ENCODE measurements at places on chromosomes 5 and 9.

DNA sequence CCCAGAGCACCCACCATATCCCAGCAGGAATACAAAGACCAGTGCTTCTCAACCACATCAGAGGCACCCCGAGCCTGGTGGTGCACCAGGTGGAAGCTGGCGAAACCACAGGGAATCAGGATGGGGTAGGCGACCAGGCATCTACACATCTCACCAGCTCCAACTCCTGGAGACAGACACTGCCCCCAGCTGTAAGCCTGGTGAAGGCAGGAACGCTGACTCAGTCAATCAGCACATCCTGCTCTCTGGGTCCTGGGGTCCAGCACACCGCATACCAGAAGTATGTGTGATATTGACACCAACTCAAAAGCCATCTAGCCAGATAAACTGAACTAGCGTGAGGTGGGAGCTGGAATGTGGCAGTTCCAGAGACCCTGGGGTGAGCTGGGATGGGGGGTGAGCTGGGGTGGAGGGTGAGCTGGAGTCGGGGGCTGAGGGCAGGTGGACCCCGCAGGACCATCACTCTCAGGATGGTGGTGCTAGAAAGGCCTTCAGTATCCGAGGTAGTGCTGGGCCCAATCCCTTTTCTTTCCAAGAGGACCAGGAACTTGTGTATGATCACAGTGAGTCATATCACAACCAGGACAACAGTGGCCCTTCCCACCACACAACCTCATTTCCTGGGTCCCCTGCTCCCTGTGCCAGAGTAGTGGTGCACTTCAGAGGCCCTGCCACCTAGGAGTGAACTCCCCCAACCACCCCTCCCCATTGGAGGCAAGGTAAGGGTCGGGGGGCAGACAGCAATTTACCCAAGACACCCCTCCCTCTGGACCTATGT, 2.5 kb downstream of the DBN1 start:
- DNase-seq: no peak

GRCh38 chr5:131950706-131951105, 5.2 kb upstream of the MEIKIN start:
- DNase-seq: no peak

DNA sequence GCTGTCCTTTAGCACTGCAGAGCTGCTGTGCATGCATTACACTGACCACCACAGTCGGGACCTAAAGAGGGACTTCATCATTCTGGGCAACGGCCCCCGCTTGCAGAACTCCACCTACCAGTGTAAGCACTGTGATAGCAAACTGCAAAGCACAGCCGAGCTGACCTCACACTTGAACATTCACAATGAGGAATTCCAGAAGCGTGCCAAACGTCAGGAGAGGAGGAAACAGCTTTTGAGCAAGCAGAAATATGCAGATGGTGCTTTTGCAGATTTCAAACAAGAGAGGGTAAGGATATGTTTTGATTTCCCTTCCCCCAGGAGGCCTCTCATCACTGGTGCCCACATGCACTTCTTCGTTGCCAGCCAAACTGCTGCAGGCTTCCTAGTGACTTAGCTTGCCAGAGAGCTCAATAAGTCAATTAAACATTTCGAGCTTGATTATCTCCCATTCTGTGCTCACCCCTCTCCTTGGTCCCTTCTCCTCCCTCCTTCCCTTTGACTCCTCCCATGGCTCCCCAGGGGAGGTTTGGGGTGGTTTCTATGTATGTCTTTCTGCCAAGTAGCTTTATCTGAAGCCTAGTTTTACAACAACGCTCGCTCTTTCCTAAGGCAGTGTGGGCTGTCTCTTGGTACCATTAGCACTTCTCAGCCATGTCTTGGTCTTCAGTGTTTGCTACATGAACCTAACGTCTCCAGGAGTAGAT, 66.7 kb downstream of the ZNF462 start:
- DNase-seq: no peak

DNA sequence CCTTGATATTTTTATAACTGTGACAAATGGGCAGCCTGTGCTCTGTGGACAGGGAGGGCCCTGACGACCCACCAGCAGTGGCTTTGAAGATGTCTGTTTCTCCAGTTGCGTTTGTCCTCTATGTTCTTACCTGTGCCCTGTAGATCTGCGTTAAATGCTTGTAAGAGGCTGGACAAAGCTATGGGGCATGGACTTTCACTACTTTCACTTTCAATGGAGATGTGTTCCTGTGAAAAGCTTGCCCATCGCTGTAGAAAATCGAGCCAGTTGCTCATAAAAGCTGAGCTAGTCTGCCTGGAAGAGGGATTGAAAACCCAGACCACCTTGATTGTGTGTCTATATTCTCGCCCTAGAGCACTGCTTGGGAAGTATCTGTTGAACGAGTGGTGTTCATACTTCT, 74.1 kb downstream of the PSAT1 start:
- DNase-seq: no peak

DNA sequence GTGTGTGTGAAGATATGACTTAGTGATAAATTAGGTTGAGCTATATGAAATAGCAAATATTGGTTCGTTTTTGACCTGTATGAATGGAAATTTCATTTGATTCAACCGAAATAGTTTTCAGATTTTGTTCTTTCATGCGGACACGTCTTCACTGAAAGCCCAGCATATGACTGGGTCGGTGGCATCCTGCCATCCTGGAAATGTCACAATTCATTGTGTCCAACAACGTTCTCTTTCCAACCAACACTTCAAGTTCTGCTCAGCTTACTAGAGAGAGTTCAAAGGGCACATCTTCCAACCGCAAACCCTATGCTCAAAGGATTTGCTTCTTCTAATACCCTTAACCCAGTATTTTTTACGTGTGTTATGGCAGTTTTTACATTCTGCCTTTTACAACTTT, 252.5 kb downstream of the NTRK2 start:
- DNase-seq: no peak
